ENCODE measurements at places on chromosomes 5 and 9.

- no peak for DNase-seq
Observed at GRCh38 chr5:136750224-136750862, 385.0 kb upstream of the TRPC7 start.

DNA sequence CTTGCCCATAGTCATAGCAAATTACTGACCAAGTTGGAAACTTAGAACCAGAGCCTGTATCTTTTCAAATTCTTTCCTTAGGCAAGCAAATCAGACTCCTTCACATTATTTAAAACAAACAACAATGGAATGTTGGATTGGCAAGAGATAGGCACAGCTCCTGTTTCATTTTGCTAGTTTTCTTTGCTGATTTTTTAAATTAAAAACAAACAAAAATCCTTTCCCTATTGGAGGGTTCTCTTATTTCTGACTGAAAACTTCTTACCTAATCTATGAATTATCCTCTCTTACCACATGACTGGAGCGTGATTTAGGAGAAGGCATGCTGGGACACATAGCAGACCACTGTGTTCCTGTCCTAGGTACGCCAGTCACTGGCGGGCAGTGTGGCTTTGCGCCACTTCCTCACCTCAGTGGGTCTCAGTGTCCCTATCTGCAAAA is 63.0 kb downstream of the TTC39B start:
- no peak for DNase-seq

DNA sequence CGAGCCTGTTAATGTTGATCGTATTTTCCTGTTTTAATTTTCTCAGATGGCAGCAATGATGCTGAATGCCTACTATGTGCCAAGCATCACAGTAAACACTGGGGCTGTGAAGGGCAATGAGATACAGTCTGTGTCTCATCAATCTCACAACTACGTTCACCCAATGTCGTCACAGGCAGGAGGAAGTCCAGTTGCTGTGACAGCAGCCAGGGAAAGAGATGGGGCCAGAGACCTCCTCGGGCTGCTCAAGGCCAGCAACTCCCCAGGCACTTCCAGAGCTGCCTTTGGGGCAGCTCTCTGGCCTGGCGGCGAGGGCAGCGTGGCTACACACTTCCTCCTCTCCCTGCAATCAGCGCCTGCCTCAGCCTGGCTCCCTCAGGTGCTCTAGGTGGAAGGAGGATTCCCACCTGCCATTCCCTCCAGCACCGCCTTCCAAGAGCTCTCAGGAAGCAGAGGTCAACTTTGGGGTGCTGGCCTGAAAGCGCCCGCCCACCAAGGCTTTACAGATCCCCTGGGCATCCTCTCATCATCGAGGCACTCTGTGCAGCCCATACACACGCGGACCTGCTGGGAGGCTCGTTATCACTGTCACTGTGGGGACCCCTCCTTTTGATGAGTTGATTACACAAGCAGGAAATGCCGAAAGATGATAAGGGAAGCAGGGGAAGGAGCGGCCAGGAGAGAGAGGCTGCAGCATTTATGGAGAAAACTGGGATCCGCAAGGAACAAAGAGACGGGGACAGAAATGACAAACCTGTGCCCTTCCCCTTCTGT is 159.2 kb downstream of the ZDHHC21 start:
- no peak for DNase-seq

GRCh38 chr5:122180146-122180712 is 50.9 kb downstream of the ZNF474 start:
- no peak for DNase-seq

Data from kidney capillary endothelial cell (primary cell).